ENCODE measurements at places on chromosomes 2 and 18.
A peak's percentile ranks its signal among the peaks of the same experiment; 100 is the strongest.

GRCh38 chr2:193690572-193690971 is 1495.8 kb upstream of the TMEFF2 start:
- DNase-seq = no peak

DNA sequence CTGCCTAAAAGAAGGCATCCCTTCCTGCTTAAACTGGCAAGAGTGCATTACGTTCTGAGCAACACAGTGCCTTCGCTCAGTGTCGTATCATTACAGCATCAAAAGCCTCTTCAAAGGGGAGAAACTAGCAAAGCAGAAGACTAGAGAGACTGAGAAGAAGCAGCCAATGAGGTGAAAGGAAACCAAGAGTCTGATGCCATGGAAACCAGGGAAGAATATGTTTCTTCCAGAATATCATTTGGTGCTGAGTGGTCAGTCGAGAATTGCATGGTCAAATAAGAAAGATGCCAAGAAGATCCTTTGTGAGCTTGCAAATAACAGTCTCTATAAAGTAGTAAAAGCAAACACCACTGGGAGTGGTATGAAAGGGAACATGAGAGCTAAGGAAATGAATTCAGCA is 312.1 kb upstream of the CHST9 start:
- DNase-seq = no peak

DNA sequence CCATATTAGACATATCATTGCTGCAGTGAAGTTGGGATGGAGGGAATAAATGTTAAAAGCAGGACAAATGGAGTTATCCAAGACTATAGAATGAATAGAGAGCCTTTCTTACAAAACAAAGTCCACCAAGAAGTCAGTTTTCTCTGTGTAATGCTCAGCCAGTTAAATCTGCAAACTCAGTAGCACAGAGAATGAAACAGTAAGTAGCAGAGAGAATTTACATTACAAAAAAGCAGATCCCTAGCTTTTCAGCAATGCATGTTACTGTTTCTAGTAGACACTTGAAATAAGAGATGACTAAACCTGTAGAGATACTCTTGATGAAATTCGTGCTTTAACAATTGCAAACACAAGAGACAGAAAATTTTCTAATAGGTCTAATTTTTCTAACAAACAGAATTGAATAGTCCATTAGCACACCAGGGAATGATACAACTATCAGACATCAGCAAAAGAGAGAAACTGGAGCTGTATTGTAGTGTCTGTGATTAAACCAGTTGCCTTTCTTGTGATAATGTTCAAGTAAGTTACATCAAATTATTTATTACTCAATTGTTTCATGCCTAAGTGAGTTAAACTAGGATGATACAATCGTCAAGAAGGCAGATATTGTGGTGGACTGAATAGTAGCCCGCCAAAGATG is 322.2 kb upstream of the DDX18 start:
- DNase-seq = no peak

- no peak for DNase-seq
Measured at GRCh38 chr2:4139731-4140130, 436.4 kb downstream of the DCDC2C start.

- no peak for DNase-seq
Measured at GRCh38 chr18:79102886-79103285, 33.7 kb downstream of the ATP9B start.

- no peak for DNase-seq
Measured at GRCh38 chr2:37893327-37893726, 31.8 kb upstream of the RMDN2 start.

DNA sequence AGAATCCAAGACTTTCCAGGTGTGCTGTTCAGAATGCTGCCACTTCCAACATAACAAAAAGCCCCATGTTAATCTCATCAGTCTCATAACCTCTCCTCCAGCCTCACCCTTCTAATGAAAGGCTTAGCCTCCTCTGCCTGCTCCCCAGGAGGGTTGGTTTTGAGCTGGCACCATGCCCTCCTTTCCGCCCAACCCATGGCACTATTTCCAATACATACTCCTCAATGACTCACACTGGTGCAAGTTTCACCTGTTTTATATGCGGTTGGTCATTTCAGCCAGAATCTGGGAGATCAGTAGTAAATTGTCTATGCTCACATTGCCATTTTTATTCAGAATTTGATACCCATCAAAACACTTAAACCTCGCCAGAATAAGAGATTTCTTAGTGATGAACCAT is 157.6 kb upstream of the NRP2 start:
- no peak for DNase-seq

DNA sequence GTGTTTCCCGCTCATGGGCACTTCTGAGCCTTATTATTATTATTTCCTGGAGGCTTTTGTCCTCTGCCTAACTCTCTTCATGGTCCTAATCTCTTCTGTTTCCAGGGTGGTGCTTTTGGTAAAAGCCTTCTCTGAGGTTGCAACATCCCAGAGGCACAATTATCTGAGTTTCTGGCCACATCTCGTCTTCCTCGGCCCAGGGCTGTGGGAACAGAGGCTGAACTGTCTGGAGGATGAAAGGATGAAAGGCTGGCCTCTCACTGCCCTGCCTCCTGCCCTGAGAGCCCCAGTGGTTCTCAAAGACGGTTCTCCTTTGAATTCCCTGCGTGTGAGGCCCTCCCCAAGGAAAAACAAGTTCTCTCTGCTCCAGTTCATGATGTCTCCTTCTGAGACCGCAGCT is 13.8 kb downstream of the GYPC start:
- no peak for DNase-seq

DNA sequence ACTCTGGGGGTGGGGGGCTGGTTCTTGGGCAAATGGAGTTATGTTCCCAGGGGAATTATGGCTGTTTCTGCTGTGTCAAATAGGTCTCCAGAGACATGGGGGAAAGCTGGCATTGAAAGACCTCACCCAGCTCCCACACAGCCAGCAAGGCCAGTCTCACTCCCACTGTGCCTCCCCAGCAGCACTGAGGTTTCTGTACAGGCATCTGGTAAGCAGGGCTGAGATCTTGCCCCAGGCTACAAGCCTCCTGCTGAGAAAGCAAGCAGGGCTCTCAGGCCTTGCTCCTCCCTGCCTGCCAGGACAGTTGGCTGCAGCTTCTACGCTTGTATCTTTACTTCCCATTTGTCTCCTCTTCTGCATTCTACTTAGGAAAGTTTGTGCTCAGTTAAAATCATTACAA is 50.5 kb upstream of the FHOD3 start:
- no peak for DNase-seq

GRCh38 chr2:176960061-176960460 is 252.5 kb upstream of the HNRNPA3 start:
- DNase-seq = no peak

DNA sequence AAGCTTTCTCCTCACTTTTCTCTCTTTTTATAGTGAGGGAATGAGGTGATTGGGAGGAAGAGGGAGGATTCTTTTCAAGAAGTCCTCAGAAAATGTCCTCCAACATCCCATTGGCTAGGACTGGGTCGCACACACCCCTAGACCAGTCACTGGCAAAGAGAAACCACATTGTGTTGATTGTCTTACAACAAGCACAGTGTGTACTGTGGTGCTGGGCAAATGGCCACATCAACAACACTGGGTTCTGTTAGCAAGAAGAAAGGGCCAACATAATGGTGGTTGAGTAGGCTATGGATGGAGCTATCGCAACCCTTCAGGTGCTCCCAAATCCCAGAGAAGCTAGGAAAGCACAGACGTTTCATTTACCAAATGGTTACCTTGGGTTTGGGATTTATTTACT is 18.7 kb upstream of the PTPN4 start:
- no peak for DNase-seq

DNA sequence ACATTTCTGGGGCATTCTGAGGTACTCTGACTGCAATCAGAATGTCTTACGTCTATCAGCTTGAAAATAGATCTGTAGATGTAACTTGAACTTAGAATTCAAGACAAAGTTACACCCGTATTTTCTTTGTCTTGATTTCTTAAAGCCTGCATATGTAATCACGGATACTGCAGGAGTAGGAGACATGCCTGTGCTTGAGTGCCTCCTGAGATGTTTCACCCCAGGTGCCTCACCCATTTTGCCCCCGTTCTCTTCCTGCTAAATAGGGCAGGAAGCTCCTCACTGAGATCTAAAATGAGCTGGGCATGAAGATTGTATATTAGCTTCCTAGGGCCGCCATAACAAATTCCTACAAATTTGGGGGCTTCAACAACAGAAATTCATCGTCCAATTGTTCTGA is 131.9 kb downstream of the RDH14 start:
- DNase-seq = no peak

DNA sequence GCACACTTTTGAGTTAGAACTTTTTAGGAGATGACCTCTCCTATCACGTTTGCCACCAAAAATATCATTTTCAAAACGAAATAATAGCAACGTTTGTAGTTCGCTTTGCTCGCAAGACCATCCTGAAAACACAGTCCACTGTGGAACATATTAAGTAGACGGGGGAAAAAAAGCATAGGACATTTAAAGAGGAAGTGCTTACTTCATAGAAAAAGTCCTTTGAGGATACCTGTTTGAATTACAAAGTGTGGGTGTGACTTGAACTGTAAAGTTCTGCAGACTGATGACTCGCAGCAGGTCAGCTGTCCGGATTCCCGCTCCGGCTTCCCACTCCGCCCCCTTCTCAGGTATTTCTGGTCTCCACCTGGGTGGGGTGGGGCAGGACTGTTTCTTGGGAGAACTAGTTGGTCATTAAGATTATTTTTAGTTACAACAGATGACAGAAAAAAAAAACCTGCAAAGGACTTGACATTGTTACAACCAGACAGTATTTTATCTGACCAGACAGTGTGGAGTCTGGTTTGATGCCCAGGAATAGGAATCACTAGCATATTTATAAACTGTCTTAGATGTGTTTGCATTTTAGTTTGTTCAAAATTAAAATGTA is 13.3 kb downstream of the CNOT11 start:
- peak; percentile 37 for DNase-seq

- peak; percentile 83 for DNase-seq
Measured at GRCh38 chr2:85712849-85713612, 18.9 kb downstream of the GNLY start.

GRCh38 chr2:238915596-238915995 is 67.7 kb downstream of the TWIST2 start:
- DNase-seq = peak; percentile 6

All from left cardiac atrium (tissue), 4 donors.